ENCODE measurements at places on chromosomes 4 and X. TPM values are rescaled to one million over a fixed set of nuclear protein-coding genes. Genes with fewer than 3 reads are reported as not detected.

The ENPP6 gene
- total RNA-seq, result 2.5 TPM

The TLR6 gene
- total RNA-seq, result 1.7 TPM

The SMIM31 gene
- not detected for total RNA-seq

The KLHL4 gene
- total RNA-seq, result not detected

The AFM gene
- total RNA-seq, result not detected

The MTNR1A gene
- total RNA-seq, result not detected

The PWWP3B gene
- not detected for total RNA-seq

The SUPT20HL2 gene
- not detected for total RNA-seq

The RPL10 gene
- 2,261 TPM for total RNA-seq

The TMEM175 gene
- 16.2 TPM for total RNA-seq

The POLN gene
- 2.1 TPM for total RNA-seq

The MND1 gene
- 13.5 TPM for total RNA-seq

The ATXN3L gene
- total RNA-seq, result not detected

The SLC16A2 gene
- 0.08 TPM for total RNA-seq

GRCh38 chr4:59689149-59689548 is 1511.0 kb upstream of the ADGRL3 start:
- DNase-seq, result no peak

DNA sequence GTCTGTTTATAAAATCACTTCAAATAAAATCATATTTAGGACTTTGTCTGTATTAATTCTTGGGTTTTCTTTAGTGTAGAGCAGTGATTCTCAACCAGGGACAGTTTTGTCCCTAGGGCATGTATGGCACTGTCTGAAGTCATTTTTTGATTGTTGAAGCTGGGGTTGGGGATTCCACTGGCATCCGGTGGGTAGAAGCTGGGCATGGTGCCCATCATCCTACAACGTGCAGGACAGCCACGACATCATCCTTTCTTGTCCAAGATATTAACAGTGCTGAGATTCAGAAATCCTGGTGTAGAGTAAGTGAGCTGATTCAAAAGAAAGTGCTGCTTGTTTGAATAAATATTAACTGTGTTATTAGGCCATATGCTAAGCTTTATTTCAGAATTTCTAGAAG is 28.6 kb downstream of the DCLK2 start:
- DNase-seq, result no peak

DNA sequence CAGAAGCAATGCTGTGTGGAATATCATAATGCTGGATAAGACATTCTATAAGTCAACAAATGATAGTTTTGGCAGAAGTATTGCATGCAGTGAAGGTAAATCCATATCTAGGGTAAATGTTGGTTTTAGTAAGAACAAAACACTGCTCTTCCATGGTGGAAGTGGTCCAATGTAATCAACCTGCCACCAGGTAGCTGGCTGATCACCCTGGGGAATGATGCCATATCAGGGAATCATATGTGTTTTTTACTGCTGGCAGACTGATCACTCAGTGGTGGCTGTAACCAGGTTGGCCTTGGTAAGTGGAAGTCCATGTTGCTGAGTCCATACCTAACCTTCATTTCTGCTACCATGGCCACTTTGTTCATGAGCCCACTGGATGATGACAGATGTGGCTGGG is 74.0 kb upstream of the CENPE start:
- DNase-seq, result no peak

GRCh38 chr4:169428376-169428775 is 157.6 kb upstream of the SH3RF1 start:
- DNase-seq, result no peak

DNA sequence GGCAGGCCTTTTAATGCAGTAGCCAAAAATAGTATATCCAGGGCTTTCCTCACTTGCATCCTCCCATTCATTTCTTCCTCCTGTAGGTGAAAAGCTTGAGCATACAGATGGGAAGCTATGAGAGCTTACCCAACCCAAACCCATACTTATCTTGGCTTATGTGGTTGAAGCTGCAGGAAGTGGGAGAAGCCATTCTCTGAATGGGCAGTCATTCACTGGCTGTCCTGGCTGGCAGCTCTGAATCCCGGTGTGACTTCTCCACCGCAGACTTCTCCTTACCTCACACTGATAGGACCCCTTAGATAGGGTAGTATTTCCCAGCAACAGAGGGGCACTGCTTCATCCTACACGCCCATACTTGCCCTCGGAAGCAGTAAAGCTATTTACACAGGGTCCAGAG is 125.4 kb downstream of the AMMECR1 start:
- DNase-seq, result no peak

DNA sequence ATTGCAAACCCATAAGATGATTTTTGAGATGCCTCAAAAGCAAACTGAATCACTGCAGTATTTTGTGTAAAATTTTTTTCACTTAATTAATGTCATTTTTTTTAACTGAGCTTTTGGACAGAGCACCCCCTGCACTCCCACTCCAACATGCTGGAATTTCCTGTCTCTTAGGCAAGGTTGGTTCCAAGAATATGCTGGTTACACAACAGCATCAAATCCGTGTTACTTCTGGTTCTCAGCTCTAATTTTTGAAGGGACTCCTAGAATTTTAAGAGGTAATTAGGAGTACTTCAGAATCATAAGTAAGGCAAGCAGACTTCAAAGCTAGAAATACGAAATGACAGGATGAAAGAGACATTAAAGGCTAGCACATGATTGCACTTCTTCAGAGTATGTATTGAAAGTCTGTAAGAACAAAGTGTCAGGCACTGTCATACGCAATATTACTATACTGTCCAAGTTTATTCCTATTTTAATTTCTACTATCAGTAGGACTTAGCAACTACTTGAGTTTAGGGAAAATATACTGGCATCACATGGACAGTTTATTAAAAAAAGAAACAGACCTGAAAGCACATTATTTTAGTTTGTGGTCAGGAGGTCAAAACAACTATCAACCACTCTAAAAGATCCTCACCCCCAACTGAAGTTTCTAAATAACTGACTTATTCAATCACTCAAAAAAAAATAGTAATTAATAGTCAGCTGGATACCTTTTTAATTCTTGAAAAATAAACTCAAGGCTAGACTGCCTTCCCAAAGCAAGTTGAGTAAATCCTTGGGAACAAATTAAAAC is 1.6 kb upstream of the JCHAIN start:
- no peak for DNase-seq

GRCh38 chrX:38669428-38669827 is 108.1 kb downstream of the TSPAN7 start:
- DNase-seq, result no peak

- no peak for DNase-seq
Measured at GRCh38 chr4:85748654-85749053, 273.7 kb downstream of the ARHGAP24 start.

DNA sequence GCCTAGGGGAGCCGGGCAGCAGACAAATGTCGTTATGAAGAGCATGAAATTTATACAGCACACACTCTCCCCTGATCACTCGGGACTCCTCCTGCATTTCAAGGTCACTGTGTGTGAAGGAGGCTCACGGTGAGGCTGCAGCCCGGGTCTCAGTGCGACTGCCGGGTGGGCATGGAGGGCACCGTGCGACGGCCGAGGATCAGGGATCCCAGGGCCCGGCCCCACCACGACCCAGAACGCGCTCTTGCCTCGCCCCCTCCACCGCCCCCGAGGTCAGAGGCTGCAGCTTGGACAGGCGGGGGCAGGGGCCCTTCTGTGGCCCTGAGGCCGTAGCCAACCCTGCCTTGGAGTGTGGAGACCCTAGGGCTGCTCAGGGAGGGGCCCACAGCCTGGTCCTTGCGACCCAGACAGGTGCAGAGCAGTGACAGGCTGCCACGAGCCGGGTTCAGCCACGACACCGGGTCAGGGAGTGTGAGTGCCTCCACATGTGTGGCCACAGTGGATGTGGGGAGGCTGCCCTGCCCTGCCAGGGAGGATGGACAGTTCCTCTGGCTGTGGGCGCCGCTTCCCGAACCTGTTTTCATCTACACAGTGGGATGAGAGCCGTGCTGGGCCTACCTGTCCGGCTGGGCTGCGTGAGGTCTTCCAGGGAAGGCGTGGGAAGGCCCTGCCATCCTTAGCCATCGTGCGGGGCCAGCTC is 89.3 kb upstream of the NKX1-1 start:
- DNase-seq, result no peak

- DNase-seq, result no peak
Measured at GRCh38 chr4:15385515-15385914, 42.3 kb upstream of the C1QTNF7 start.

- DNase-seq, result no peak
Measured at GRCh38 chr4:107618656-107619055, 101.4 kb downstream of the PAPSS1 start.

DNA sequence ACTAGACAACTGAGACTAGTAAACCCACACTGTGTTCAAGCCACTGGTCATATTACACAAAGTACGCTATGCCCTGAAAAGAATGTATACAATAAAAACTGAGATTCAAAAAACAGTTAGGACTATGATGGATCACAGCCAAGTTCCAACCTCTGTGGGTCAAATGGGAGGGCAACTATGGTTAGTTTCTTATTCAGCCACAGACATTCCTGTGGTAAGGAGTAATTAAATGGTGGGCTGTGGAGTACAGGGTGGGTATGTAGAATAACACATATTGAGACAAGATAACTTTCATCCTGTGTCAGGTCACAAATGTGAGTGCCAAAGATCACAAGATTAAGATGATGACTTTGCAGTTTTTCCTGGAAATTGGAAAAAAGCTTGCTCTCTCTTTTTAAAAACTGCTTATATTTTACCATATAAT is 167.2 kb downstream of the NPNT start:
- DNase-seq, result no peak

- DNase-seq, result no peak
Measured at GRCh38 chrX:112670977-112671376, 8.8 kb downstream of the LHFPL1 start.

DNA sequence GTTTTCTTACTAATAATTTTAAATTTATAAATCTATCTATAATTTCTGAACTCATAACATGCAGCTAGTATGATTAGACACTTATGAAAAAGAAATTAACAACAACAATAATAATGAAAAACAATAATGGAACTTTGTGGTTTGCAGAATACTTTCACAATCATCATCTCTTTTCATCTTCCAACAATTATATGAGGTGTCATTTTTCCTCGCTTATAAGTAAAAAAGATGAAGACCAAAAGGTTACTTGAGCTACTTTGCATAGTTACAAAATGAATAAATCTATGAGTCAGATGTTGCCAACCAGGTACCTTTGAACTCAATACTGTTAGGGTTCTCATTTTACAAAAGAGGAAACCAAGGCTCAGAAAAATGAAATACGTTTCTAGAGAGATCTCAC is 98.5 kb upstream of the ELOVL6 start:
- no peak for DNase-seq

- DNase-seq, result no peak
Measured at GRCh38 chr4:87527431-87528220, 1.6 kb downstream of the SPARCL1 start.

DNA sequence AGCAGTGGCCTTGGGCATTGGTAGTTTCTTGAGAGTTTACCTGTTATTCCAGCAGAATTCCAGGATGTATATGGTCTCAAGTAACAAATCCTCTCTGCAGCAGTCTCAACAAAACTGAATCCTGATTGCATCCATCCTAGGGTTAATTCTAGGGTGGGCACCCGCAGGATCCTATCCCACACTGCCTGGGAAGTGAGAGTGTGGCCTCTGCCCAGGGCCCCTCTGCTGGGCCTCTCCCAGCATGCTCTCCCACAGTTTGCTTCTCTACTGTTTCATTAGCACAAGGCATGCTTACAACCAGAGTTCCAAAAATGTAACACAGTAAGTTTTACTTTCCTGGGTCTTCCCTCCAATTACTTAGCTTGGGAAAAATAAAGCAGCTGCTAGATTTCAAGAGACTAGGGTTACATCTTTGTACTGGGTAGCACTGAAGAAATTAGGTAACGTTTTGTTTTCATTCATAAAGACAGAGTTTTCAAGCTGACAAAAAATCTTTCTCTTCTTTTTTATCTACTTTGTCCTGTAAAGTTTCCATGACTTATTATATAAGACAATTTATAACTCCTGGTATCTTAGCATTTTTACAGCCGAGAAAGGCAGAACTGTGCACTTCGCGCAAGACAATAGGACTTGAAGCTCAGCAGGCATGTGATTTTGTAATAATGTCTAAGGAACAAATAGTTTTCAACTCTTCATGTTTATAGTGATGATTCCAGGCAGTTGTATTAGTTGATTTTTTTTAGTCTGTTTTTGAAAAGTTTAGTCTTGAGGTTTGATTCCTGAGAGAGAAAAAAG is 131.2 kb upstream of the PCDH18 start:
- DNase-seq, result no peak

DNA sequence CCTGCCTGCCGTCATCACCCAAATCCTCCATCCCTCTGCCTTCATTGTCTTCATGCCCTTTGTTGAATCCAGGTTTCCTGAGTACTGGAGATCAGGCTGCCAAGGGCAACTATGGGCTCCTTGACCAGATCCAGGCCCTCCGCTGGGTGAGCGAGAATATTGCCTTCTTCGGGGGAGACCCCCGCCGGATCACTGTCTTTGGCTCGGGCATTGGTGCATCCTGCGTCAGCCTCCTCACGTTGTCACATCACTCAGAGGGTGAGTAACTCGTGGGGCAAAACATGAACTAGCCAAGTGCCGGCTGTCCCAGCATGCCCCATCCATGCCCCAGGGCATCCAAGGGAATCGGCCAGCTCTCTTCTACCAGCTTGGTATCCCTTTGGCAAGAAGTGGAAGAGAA is 19.4 kb downstream of the NLGN3 start:
- no peak for DNase-seq

DNA sequence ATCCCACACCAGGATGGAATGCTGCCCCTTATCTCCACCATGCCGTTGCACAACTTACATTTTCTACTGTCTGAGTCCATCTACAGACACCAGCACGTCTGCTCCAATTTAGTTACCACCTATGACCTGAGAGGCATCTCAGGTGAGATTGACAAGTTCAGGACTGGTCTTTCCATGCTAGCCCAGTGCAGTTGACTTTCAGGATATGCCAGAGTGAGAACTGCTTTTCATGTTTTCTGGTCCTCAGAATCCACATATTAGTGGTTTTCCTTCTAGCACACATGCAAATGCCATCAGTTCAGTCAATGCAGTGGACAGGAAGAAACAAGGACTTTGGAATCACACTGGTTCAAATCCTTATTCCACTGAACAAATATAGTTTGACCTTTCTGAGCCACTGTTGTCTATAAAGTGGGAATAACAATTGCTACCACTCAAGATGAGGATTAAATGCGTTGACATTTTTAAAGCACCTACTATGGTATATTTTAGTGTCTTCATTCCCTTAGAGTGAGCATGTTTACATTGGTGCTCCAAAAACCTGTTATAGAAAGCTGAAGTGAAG is 38.1 kb upstream of the ANXA3 start:
- DNase-seq, result no peak

DNA sequence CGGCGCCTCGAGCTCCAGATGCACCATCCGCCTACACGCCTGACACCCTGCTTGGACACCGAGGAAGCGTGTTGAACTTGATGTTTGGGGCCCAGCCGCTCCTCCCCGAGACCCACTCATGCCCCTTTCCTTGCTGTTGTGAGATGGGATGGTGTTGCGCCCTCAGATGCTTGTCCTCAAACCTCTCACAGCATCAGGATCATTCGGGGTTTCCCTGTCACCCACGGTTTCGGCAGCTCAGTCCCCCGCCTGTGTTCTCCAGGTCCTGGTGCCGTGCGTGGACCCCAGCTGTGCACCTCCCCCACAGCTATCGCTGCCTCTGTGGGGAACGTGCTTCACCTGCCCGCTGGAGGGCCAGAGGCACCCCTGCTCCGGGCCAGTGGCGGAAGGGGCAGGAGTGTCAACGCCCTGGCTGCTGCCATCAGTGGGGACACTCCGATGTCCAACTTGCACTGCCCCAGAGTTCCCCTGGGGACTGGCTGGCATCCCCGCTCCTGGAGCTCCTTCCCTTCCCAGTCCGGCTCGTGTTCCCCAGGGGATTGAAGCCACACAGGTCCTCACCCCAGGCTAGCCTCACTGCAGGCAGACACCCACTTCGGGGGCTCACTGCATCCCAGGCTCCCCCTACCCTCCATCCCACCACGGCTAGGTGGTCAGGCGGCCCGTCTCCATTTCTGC is 82.3 kb upstream of the ADRA2C start:
- DNase-seq, result no peak

All from activated T-helper 1 cell treated with anti-CD3 and anti-CD28 coated beads, Interleukin-12 subunit alpha, Interleukin-12 subunit beta, Interleukin-2, Interleukin-4 antibody, amounts not matched to agents 30 ng/mL and 10 ng/mL and 1 ng/mL, durations not matched to agents 14 hours and 24 hours and 36 hours (primary cell).